Gastroesophageal sphincter (tissue), 4 donors: ENCODE measurements at places on chromosomes 13 and 19. TPM values are rescaled to one million over a fixed set of nuclear protein-coding genes. Genes with fewer than 3 reads are reported as not detected.

Gene MTUS2
- 22.3 TPM for total RNA-seq

Gene IGSF23
- total RNA-seq: not detected

Gene DNAJC15
- 21.6 TPM for total RNA-seq

Gene ZNF235
- 5.6 TPM for total RNA-seq

Gene GJB6
- not detected for total RNA-seq

Gene RUBCNL
- 1.5 TPM for total RNA-seq

Gene ZNF534
- total RNA-seq: 0.22 TPM

Gene CCNA1
- 2.2 TPM for total RNA-seq

Gene ZNF626
- total RNA-seq: 13.3 TPM

Gene ARGLU1
- total RNA-seq: 102 TPM

Gene GIPC3
- total RNA-seq: 1.7 TPM

Gene LILRA1
- total RNA-seq: not detected

Gene VSTM1
- total RNA-seq: not detected

Gene DPF1
- not detected for total RNA-seq

Gene ZNF415
- total RNA-seq: 16.0 TPM

Gene TMEM255B
- total RNA-seq: 4.9 TPM

Gene SIGLEC14
- 0.73 TPM for total RNA-seq

Gene RXFP2
- total RNA-seq: not detected

Gene ZNF563
- total RNA-seq: 7.6 TPM

Gene CGB7
- total RNA-seq: not detected

Gene CCDC8
- 8.6 TPM for total RNA-seq

Gene PLK5
- total RNA-seq: not detected

Gene TMEM150B
- 3.3 TPM for total RNA-seq

Gene MAG
- not detected for total RNA-seq

Gene CCDC194
- total RNA-seq: not detected

Gene MADCAM1
- not detected for total RNA-seq

Gene MAST1
- total RNA-seq: 0.15 TPM

Gene MBD3L2
- total RNA-seq: not detected

Gene APC2
- total RNA-seq: 0.16 TPM
